ENCODE measurements at places on chromosomes 11 and 22. TPM values are rescaled to one million over a fixed set of nuclear protein-coding genes. Genes with fewer than 3 reads are reported as not detected.

The TRPM5 gene
- not detected for total RNA-seq

DNA sequence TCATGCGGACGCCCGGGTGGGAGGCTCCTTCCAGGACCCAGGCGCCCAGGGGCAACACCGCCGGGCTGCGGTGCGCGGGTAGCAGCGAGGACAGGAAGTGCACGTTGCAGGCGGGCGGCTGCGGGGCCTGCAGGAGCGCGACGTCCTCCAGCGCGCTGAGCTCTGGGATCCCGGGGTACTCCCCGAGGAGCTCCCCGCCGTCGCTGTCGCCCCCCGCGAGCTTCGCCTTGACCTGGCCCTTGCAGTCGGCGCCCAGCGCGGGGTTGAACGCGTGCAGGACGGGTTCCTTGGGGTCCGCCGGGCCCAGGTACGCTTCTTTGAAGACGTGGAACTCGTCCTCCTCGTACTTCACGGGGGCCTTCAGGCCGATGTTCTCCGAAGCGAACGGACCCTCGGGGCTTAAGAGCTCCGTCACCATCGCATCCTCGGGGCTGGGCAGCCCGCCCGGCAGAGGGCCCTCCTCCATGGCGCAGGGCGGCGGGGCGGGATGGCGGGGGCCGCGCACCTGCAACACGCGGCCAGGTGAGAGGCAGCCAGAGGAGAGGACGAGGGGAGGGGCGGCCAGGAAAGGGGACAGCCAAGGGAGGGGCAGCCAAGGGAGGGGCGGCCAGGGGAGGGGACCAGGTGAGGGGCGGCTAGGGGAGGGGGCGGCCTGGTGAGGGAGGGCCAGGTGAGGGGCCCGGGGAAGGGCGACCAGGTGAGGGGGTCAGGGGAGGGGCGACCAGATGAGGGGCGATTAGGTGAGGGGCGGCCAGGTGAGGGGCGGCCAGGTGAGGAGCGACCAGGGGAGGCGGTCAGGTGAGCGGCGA lies 921 bp downstream of the TESMIN start:
- no peak overlapping the region for H3K4me3 ChIP-seq
- H3K27me3 ChIP-seq = peaks cover 5% of the 10 kb centered on the region
- DNase-seq = no peak
- H3K27ac ChIP-seq = no peak overlapping the region
- peaks cover 6% of the 10 kb centered on the region for H3K36me3 ChIP-seq

The DTX4 gene
- 7.8 TPM for total RNA-seq

DNA sequence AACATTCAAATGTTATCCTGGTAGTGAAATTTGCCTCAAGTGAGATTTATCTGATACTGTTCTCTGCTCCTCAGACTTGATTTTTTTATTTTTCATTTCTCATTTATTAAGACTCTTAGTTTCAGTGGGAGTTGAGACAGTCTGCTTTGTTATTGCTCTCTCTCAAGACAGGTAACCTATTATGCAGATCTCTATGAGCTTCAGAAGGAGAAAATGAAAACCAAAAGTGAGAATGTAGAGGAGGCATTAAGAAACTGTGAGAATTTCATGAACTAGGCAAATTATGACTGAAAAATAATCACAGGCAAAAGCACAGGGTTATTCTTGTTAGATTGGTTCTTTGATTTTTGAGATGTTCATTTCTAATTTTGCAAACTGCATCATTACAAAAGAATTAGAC lies 290.0 kb upstream of the CHORDC1 start:
- no peaks in the 10 kb centered on the region for H3K4me1 ChIP-seq
- no peaks in the 10 kb centered on the region for H3K27me3 ChIP-seq
- DNase-seq = no peak
- H3K27ac ChIP-seq = no peak overlapping the region

DNA sequence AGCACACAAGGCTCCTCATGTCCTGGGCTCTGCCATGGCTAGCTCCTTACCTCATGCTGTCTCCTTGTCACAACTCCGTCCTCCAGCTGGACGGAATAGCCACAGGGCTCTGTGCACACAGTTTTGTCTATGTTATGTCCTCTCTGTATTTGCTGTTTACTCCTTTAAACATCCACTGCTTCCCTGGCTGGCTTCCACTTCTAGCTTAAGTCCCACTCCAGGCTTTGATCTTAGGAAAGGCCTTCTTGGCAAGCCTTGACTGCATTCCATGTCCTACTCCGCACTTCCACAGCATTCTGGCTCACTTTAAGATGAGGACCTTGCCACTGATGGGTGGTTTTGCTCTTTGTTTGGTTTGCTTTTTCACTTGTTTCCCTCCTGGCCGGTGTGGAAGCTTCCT lies 22.9 kb upstream of the ROBO3 start:
- H3K27ac ChIP-seq = no peak overlapping the region
- no peak overlapping the region for H3K4me3 ChIP-seq
- peaks cover 51% of the 10 kb centered on the region for H3K27me3 ChIP-seq
- H3K4me1 ChIP-seq = peaks cover 21% of the 10 kb centered on the region
- DNase-seq = no peak

GRCh38 chr11:66001942-66002647 lies at the start of the genes BANF1 and EIF1AD:
Gene BANF1 (plus strand): TSS chr11:66002503. CDS start chr11:66003251, 748 bp downstream.
Gene EIF1AD (minus strand): TSS chr11:66002157. CDS start chr11:66000389, 1,768 bp downstream.
- H3K27me3 ChIP-seq = no peaks in the 10 kb centered on the region
- peak within 1 kb of the TSS; percentile 94 for H3K27ac ChIP-seq
- peak within 1 kb of the TSS; percentile 66 for H3K4me3 ChIP-seq
- peaks cover 31% of the 10 kb centered on the region for H3K4me1 ChIP-seq
- DNase-seq = peak; percentile 97

- no peak for DNase-seq
- no peak overlapping the region for H3K27ac ChIP-seq
- H3K36me3 ChIP-seq = no peaks in the 10 kb centered on the region
- no peaks in the 10 kb centered on the region for H3K4me1 ChIP-seq
These were observed 1284.0 kb downstream of the FAM181B start for GRCh38 chr11:81449588-81450156.

The LMNTD2 gene
- 1.4 TPM for total RNA-seq

GRCh38 chr22:49212002-49212401 lies 615.7 kb downstream of the BRD1 start:
- H3K27me3 ChIP-seq = peaks cover 34% of the 10 kb centered on the region
- no peak overlapping the region for H3K4me3 ChIP-seq
- no peaks in the 10 kb centered on the region for H3K36me3 ChIP-seq
- H3K4me1 ChIP-seq = no peaks in the 10 kb centered on the region
- H3K27ac ChIP-seq = no peak overlapping the region

The GGT1 gene
- total RNA-seq = 2.9 TPM

- DNase-seq = no peak
- H3K27ac ChIP-seq = no peak overlapping the region
- H3K4me3 ChIP-seq = no peak overlapping the region
- no peaks in the 10 kb centered on the region for H3K27me3 ChIP-seq
- H3K4me1 ChIP-seq = no peaks in the 10 kb centered on the region
These were observed 111.7 kb downstream of the BUD13 start for GRCh38 chr11:116661056-116661455.

The PRG3 gene
- total RNA-seq = not detected

The OR4A16 gene
- not detected for total RNA-seq

The SPDYC gene
- not detected for total RNA-seq

DNA sequence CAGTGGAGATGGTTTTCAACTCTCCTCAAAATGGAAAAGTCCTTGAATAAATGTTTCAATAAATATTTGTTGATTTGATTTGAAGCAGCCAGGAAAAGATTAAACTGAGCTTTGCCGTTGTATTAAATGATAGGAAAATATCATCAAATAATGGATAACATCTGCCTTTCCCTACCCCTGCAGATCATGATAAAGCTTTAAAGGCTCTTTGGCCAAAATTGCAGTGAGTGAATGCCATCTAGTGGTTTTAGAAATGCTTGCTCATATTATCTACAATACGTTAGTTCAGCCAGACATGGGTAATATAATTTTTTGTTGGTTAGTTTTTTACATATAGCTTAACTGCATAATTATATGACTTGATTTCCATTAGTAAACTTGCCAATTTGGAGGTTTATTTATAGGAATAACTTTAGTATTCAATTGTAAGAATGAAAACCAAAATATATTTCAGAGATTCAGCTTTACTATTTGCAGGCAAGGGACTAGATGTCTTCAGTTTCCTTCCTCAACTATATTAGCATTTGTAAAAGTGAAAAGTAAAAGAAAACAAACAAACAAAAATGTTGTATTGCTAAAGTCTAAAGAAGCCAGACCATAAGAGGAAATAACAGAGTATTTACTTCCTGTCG lies 159.2 kb downstream of the MSANTD4 start:
- no peaks in the 10 kb centered on the region for H3K4me1 ChIP-seq
- no peaks in the 10 kb centered on the region for H3K27me3 ChIP-seq
- no peak for DNase-seq
- H3K27ac ChIP-seq = no peak overlapping the region
- no peak overlapping the region for H3K4me3 ChIP-seq
- H3K36me3 ChIP-seq = no peaks in the 10 kb centered on the region

GRCh38 chr11:1445741-1446445 lies 40.7 kb downstream of the MOB2 start:
- no peaks in the 10 kb centered on the region for H3K27me3 ChIP-seq
- no peak overlapping the region for H3K4me3 ChIP-seq
- no peaks in the 10 kb centered on the region for H3K4me1 ChIP-seq
- H3K36me3 ChIP-seq = no peaks in the 10 kb centered on the region

- no peaks in the 10 kb centered on the region for H3K36me3 ChIP-seq
- no peak overlapping the region for H3K4me3 ChIP-seq
- no peak overlapping the region for H3K27ac ChIP-seq
- DNase-seq = no peak
- H3K27me3 ChIP-seq = no peaks in the 10 kb centered on the region
These were observed 321.0 kb downstream of the DDX10 start for GRCh38 chr11:108985945-108986279.

The ANO1 gene
- total RNA-seq = 17.4 TPM

DNA sequence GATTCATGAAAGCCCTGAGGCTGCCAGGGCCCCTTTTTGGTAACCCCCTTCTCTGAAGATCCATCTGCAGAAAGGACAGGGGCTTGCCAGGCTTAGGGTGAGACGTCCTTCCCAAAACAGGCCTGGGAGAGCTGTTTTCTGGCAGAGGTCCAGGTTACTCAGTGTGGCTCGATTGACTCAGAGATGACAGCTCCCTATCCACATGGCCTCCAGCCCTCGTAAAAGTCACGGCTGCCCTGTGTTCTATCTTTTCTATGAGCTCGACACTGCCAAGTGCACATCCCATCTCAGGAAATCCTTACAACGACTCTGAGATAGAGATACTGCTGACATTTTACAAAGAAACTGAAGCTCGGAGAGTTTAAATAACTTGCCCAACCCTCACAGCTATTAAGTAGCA lies 20.4 kb downstream of the ADAMTS8 start:
- DNase-seq = peak; percentile 95
- no peaks in the 10 kb centered on the region for H3K4me1 ChIP-seq
- H3K27me3 ChIP-seq = no peaks in the 10 kb centered on the region
- no peak overlapping the region for H3K4me3 ChIP-seq

DNA sequence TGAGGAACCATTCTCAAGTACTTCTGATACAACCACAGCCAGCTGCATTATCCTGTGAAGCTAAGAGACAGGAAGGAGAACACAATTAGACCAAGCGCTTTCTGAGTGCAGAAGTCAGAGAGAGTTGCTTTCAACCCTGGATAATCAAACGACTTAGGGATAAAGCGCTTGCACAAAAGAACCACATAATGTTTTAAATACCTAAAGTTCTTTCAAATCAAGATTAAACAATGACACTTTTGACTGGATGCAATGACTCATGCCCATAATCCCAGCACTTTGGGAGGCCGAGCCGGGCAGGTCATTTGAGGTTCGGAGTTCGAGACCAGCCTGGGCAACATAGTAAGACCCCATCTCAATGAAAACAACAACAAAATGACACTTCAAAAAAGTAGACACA lies 145.1 kb downstream of the SWAP70 start:
- peak overlapping the region; percentile 36 for H3K27ac ChIP-seq
- DNase-seq = no peak
- peaks cover 3% of the 10 kb centered on the region for H3K36me3 ChIP-seq
- H3K4me3 ChIP-seq = no peak overlapping the region
- peaks cover 23% of the 10 kb centered on the region for H3K4me1 ChIP-seq

DNA sequence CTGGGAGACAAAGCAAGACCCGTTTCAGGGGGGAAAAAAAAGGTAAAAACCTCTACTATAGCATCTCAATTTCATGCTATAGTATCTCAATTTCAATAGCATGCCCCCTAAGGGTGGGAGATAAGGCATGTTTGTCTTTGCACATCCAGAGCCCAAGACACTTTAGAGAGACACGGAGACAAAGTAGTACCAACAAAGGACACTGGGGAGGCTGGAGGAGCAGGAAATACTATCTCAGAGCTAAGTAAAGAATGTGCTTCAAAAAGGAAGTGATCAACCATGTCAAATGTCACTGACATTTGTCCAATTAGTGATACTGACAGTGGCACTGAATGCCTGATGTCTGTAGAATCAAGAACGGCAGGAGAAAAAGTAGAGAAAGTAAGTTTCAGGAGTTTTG lies 68.6 kb downstream of the RRAS2 start:
- no peaks in the 10 kb centered on the region for H3K27me3 ChIP-seq
- no peak for DNase-seq
- no peaks in the 10 kb centered on the region for H3K36me3 ChIP-seq
- H3K4me3 ChIP-seq = no peak overlapping the region
- H3K4me1 ChIP-seq = peaks cover 4% of the 10 kb centered on the region

DNA sequence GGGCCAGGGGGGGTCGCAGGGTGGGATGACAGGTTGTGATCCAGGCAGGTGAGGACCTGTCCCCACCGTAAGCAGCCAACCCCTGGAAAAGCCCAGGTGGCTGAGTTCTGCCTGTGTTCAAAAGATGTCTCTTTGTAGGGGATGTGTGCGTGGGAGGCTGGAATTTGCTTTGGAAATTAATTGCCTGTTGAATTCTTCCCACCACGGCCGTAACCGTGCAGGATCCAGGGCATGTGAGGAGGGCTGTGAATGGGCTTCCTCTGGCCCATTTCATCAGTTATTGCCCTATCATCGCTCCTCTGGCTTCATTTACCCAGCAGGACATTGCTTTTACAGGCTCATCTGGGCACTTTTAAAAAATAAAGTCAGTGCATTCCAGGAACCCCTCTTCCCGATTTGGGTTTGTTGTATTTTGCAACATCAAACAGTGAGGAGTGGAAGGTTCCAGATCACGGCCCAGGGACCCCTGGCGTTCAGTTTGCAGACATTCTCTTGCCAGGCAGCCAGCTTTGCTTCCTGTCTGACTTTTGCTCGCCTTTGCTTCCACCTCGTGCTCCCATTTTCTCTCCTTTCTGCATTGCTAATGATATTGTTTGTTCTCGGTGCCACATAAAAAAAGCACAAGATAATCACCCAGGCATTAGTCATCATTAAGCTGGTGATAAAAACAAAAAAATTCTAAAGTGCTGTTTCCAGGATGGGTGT lies 1306.6 kb downstream of the BRD1 start:
- no peak overlapping the region for H3K27ac ChIP-seq
- DNase-seq = no peak
- no peaks in the 10 kb centered on the region for H3K27me3 ChIP-seq
- no peaks in the 10 kb centered on the region for H3K36me3 ChIP-seq

- peak overlapping the region; percentile 11 for H3K27ac ChIP-seq
- DNase-seq = peak; percentile 26
- peaks cover 5% of the 10 kb centered on the region for H3K4me1 ChIP-seq
- no peak overlapping the region for H3K4me3 ChIP-seq
- H3K36me3 ChIP-seq = no peaks in the 10 kb centered on the region
These were observed 12.2 kb upstream of the RPS3 start for GRCh38 chr11:75386942-75387630.

All from sigmoid colon (tissue), 7 donors.